AG20443 (cell line): ENCODE measurements at places on chromosomes 2 and 18.

GRCh38 chr2:190679813-190680591 is 31.1 kb downstream of the NAB1 start:
- DNase-seq = peak; percentile 16

GRCh38 chr2:12534646-12535263 is 182.0 kb upstream of the TRIB2 start:
- peak; percentile 85 for DNase-seq

DNA sequence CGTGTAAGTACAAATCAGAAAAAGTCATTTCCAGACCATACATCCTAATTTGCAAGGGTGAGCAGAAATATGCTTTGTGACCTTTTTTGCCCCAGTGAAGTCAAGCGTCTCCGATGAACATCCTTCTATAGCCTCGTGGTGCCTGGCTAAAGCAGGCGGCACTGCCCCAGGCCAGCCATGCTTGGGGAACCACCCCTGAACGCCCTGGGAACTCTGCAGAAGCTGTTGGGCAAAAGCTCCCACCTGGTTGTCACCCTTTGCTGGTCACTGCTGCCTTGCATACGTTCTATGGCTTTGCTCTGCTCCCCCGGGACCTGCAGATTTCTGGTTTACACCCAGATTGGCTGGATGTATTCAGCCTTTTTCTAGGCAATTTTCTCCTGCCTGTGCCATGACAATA is 256.4 kb downstream of the SS18 start:
- DNase-seq = no peak

DNA sequence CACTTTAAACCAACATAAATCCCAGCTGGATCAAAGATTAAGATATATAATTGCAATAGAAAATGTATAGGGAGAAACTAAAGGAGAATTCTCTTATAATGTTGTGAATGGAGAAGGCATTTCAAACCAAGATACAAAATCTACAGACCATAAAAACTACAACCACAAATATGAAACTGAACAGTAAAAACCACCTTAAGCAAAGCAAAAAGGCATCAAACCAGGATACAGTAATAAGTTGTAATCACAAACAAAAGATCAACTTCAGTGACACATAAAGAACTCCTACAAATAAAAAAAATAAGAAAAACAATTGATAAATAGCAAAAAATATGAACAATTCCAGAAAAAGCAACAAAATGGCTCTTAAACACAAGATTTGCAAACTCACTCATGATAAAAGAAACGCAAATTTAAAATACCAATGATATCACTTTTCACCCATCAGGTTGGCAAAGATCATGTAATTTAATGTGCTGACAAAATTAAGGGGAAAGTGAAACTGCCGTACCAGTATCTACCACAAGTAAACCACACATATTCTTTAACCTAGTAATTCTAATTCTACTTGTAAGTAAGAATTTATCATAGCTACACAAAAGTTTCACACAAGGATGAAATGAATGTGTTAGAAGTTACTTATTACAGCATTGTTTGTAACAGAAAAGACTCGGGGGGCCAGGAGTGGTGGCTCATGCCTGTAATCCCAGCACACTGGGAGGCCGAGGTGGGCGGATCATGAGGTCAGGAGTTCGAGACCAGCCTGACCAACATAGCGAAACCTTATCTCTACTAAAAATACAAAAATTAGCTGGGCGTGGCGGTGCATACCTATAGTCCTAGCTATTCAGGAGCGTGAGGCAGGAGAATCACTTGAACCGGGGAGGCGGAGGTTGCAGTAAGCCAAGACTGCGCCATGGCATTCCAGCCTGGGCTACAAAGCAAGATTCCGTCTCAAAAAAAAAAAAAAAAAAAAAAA is 101.9 kb downstream of the USP34 start:
- DNase-seq = no peak

DNA sequence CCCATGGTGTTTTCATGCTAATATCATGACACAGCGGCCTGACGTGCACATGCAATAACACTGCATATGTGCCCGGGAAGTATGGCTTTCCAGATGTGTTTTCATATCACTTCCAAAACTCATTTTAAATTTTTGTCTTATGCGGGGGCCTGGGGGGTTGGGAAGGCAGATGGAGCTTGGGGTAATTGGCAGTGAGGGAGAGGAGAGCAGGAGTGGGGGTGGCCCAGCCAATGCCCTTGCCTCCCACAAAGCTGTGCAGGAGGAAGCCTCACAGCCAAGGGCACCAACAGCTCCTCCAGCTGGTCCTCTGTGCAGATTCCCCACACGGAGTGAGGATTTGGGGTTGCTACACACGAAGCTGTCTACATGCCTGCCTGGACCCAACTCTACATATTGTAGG is 805.2 kb downstream of the GALR1 start:
- no peak for DNase-seq

DNA sequence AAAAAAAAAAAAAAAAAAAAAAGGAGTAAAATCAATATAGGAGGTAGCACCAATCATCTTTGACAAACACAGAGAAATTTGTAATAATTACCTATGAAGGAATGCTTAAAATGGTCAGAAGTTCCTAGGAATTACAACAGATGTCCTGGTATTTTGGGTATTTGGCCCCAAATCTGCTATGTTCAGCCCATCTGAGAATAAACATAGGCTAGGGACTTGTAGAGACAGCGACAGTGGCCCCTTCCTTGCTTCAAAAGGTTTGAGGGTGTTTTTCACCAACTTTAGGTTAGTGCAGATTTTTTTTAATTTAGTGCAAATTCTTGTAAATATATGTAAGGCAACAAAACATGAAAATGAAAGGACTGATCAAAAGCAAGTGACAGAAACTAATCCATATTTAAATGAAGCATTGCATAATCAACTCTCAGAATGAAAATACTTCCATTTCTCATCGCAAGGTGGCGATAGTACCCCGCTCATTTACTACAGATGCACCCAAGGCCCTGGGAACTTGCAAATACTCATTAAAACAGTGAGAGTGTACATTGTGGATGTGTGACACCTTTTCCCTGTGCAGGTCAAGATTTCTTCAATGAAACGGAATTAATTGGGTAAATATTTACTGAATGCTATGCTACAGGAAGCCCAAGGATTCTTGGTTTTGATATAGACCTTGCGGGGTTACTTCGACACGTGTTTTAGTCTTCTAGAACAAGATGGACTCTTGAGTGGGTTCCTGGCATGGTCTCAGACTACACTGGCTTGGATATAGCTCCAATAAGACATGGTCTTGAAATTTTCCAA is 44.6 kb downstream of the FAM124B start:
- DNase-seq = peak; percentile 77

DNA sequence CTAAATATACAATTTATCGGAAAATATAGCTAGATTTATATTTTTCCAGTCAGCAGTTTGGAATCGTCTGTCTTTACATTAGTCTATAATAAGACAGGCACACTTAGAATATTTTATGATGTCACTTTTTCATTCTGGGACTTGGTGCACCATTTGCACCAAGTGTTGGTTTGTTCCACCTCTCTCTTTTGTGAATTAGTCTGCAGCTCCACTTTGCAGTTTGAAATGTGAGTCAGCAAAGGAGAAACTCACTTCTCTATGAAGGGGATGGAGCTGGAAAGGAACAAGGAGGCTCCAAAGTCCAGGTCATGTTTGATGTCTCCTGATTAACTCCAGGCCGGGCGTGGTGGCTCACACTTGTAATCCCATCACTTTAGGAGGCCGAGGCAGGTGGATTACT is 63.8 kb upstream of the RTN4 start:
- no peak for DNase-seq
